ENCODE measurements at places on chromosomes 5 and 9. TPM values are rescaled to one million over a fixed set of nuclear protein-coding genes. Genes with fewer than 3 reads are reported as not detected.

Gene SCGB3A1
- not detected for total RNA-seq

DNA sequence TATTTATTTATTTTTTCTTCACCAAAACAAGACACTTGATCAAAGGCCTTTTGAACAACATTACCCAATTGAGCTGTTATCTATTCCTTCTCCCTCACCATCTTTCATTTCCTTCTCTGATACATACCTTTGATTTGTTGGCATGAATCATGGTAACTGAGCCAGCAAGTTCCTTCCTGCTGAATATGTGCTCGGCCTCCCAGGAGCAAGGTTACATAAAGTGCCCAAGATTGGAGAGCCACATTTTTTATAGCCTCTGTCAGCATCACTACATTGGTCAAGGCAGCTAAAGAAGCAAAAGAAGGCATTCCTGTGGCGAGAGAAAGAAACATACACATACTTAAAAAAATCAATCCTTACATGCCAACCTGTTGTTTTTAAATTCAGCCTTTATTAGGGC is 369.6 kb downstream of the CYLC2 start:
- H3K4me3 ChIP-seq = no peak overlapping the region
- H3K36me3 ChIP-seq = no peaks in the 10 kb centered on the region
- DNase-seq = no peak
- H3K27me3 ChIP-seq = no peaks in the 10 kb centered on the region

DNA sequence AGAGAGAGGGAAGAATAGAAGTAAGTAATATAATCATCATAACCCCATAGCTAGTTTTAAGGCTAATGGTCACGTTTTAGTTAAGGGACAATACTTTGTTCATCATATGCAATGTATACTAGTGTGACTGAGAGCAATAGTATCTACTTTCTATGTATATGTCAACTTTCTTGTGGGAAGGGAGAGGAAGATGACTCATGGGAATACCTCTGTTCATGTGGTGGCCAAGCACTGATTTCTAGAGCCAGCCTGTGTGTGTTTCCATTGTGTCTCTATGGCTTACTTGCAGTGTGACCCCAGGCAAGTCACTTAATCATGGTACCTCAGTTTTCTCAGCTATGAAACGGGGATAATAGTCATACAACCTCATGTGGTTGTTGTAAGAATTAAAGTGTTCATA is 639.6 kb downstream of the CETN3 start:
- H3K27me3 ChIP-seq = no peaks in the 10 kb centered on the region
- no peak overlapping the region for H3K27ac ChIP-seq
- DNase-seq = no peak
- no peaks in the 10 kb centered on the region for H3K4me1 ChIP-seq

DNA sequence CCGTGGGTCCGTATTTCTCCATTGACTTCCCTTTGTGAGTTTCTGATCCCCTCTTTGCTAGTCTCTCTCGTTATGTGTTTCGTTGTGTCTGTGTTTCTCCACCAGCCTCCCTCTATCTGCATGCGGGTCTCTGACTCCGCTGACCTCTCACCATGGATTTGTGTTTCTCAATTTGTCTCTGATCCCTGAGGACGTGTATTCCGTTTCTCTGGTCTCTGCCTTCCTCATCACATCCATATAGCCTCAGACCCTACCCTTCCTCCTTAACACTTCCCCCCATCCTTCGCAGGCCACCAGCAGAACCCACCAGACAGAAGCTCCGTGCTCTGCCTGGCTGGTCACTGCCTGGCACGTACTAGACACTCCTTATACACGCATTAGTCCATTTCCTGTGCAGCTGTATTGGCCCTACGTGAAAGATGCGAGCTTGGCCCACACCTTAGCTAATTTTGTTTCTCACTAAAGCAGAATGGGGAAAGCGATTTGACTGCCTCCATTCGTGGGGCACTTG is 631 bp downstream of the B4GALT7 start:
- H3K4me3 ChIP-seq = peak overlapping the region; percentile 89
- H3K27ac ChIP-seq = peak overlapping the region; percentile 91
- peaks cover 21% of the 10 kb centered on the region for H3K4me1 ChIP-seq
- peaks cover 17% of the 10 kb centered on the region for H3K36me3 ChIP-seq
- no peaks in the 10 kb centered on the region for H3K27me3 ChIP-seq
- DNase-seq = peak; percentile 33

Gene SPINK7
- total RNA-seq = not detected

Gene AIF1L
- total RNA-seq = 0.31 TPM

DNA sequence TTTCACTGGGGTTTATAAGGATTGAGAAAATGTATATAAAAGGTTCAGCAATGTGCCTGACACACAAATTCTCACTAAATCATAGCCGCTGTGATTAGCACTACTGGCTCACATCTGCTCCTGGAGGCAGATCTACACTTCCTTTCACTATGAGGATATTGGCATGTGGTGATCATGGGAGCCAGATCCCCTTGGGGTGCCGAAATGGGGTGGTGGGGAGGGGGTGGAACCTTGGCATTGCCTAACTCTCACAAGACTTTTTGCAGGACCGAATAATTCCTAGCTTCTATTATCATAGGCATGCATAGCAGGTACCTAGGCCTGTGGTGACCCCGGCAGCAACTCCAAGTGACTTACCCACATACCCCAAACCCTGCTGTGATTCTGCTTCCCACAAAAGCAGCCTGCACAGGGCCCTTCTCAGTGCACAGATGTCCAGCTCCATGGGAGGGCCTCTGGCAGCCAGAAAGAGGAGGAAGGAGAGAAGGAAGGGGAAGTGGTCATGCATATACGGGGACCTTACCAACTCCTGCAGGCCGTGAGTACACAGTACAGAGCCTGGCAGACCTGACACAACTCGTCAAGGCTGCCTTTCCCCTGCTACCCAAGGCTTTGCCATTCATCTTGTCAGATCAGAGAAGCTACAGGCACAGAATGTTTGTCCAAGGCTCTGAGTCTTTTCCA is 61.3 kb upstream of the IQGAP2 start:
- H3K4me1 ChIP-seq = peaks cover 25% of the 10 kb centered on the region
- H3K27ac ChIP-seq = peak overlapping the region; percentile 56
- H3K36me3 ChIP-seq = no peaks in the 10 kb centered on the region
- H3K4me3 ChIP-seq = no peak overlapping the region
- no peak for DNase-seq

GRCh38 chr5:124797665-124798087 is 51.2 kb upstream of the ZNF608 start:
- no peaks in the 10 kb centered on the region for H3K27me3 ChIP-seq
- DNase-seq = no peak
- H3K4me3 ChIP-seq = no peak overlapping the region

DNA sequence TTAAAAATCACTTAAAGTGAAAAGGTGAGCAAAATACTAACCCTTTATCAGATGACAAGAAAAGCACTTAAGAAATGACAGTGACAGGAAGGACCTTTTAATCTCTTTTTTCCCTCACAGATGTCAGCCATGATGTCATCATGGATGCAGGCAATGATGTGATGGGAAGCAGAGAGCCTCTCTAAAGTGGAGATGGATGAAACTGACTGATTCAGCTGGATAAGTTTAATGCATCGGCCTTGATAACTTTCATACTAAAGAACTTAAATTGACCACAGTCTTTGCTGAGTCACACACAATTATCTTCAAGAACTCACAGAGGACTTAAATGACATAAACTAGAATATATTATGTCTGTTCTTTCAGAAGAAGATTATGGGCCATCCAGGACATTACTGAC is 153.2 kb upstream of the FGF10 start:
- H3K27me3 ChIP-seq = no peaks in the 10 kb centered on the region
- no peaks in the 10 kb centered on the region for H3K4me1 ChIP-seq
- no peak for DNase-seq
- no peaks in the 10 kb centered on the region for H3K36me3 ChIP-seq
- no peak overlapping the region for H3K4me3 ChIP-seq

Gene FCN2
- total RNA-seq = not detected

- H3K27me3 ChIP-seq = peaks cover 30% of the 10 kb centered on the region
- no peak for DNase-seq
- no peak within 1 kb of the TSS for H3K27ac ChIP-seq
- no peak within 1 kb of the TSS for H3K4me3 ChIP-seq
- H3K36me3 ChIP-seq = no peaks in the 10 kb centered on the region
- no peaks in the 10 kb centered on the region for H3K4me1 ChIP-seq
These were observed at the start of gene PALM2AKAP2 for GRCh38 chr9:109779711-109780452. PALM2AKAP2 (plus strand) TSS chr9:109780198; CDS start chr9:109780489, 291 bp downstream.

- DNase-seq = no peak
- no peak overlapping the region for H3K4me3 ChIP-seq
- peaks cover 2% of the 10 kb centered on the region for H3K4me1 ChIP-seq
- H3K27me3 ChIP-seq = no peaks in the 10 kb centered on the region
These were observed 166.1 kb downstream of the SLC28A3 start for GRCh38 chr9:84174486-84174885.

DNA sequence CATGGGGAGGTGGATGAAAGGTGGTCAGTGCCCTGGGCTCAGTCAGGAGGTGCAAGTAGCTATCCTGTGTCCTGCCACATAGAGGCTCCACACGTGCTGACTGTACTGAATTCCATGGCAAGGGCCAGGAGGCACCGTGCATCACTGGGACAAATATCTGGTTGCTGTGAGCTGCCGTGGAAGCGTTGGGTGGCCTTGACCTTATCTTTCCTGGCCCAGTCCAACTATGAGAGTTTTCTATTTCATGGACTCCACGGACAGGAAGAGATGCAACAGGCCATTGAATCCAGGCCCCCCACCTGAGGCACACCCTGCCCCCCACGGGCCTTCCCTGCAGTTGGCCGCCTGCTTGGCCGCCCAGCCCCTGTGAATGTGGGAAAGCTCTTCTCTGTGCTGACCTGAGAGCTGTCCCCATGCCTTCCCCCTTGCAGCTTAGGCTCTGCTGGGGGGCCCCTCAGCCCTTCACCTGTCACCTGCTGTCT is 1.7 kb downstream of the GRHPR start:
- peaks cover 28% of the 10 kb centered on the region for H3K36me3 ChIP-seq
- DNase-seq = no peak
- H3K4me3 ChIP-seq = peak overlapping the region; percentile 90
- H3K4me1 ChIP-seq = peaks cover 21% of the 10 kb centered on the region
- H3K27me3 ChIP-seq = no peaks in the 10 kb centered on the region

Gene FOXD4L3
- total RNA-seq = 0.13 TPM

Gene EQTN
- not detected for total RNA-seq

Gene PCDHGA7
- not detected for total RNA-seq

DNA sequence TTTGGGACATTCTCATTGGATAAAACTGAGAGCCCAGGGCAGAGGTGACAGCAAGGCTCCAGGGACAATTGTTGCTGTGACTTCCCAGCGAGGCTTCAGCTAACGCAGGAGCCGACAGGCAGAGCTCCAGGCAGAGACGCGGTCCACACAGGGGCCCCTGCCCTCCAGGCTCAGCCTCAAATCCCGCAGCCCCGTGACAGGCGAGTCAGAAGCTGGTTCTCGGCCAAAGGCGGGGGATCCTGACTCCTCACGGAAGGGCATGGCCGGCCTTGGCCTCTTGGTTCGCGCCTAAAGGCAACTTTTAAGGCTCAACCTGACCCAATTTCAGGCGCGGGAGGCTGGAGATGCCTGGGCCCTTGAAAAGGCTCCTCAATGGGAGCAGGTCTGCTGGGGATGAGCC is 21.3 kb downstream of the SLC12A7 start:
- no peaks in the 10 kb centered on the region for H3K27me3 ChIP-seq
- no peak overlapping the region for H3K27ac ChIP-seq
- no peak for DNase-seq
- peaks cover 31% of the 10 kb centered on the region for H3K36me3 ChIP-seq
- peaks cover 2% of the 10 kb centered on the region for H3K4me1 ChIP-seq
- H3K4me3 ChIP-seq = no peak overlapping the region

DNA sequence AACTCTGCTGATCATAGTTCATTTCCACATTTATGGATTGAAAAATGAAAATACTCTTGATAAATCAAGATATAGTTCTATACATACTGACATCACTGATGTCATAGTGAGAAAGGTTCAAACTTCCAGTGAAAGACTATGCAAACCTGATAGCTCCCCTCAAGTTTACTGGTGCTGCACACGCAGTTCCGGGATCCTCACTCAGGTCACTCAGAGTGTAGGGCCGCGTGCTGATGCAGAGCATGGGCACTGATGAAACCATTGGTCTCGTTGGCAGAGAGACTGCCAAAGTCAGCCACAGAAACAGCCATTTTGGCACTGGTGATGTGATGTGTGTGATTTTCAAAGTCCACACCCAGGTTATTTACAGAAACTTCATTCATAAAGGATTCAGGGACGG is 13.5 kb downstream of the SETD9 start:
- no peaks in the 10 kb centered on the region for H3K27me3 ChIP-seq
- H3K36me3 ChIP-seq = peaks cover 46% of the 10 kb centered on the region
- no peak overlapping the region for H3K4me3 ChIP-seq
- no peak overlapping the region for H3K27ac ChIP-seq

Gene ETF1
- 92.7 TPM for total RNA-seq

- no peak overlapping the region for H3K27ac ChIP-seq
- H3K4me3 ChIP-seq = no peak overlapping the region
- H3K36me3 ChIP-seq = no peaks in the 10 kb centered on the region
- DNase-seq = no peak
- H3K4me1 ChIP-seq = no peaks in the 10 kb centered on the region
These were observed 2.5 kb upstream of the ACTL7A start for GRCh38 chr9:108859459-108860114.

- no peak for DNase-seq
- no peaks in the 10 kb centered on the region for H3K27me3 ChIP-seq
- H3K36me3 ChIP-seq = peaks cover 3% of the 10 kb centered on the region
- peaks cover 34% of the 10 kb centered on the region for H3K4me1 ChIP-seq
These were observed 81.9 kb upstream of the FREM1 start for GRCh38 chr9:14992081-14992480.

Gene RNF224
- total RNA-seq = not detected

- H3K27ac ChIP-seq = no peak overlapping the region
- peak overlapping the region; percentile 6 for H3K4me3 ChIP-seq
- H3K27me3 ChIP-seq = peaks cover 3% of the 10 kb centered on the region
- H3K36me3 ChIP-seq = no peaks in the 10 kb centered on the region
These were observed 24.1 kb upstream of the MTAP start for GRCh38 chr9:21778304-21778703.

GRCh38 chr5:13987843-13988464 is 43.5 kb upstream of the DNAH5 start:
- no peaks in the 10 kb centered on the region for H3K36me3 ChIP-seq
- H3K27ac ChIP-seq = no peak overlapping the region
- H3K4me3 ChIP-seq = no peak overlapping the region
- no peaks in the 10 kb centered on the region for H3K27me3 ChIP-seq

- DNase-seq = no peak
- H3K27me3 ChIP-seq = no peaks in the 10 kb centered on the region
- H3K4me1 ChIP-seq = no peaks in the 10 kb centered on the region
- no peak overlapping the region for H3K27ac ChIP-seq
These were observed 117.7 kb downstream of the SNCAIP start for GRCh38 chr5:122429545-122430318.

Gene GHR
- total RNA-seq = not detected

GRCh38 chr5:180049185-180049548 is 22.4 kb downstream of the RNF130 start:
- no peak overlapping the region for H3K27ac ChIP-seq
- H3K4me1 ChIP-seq = no peaks in the 10 kb centered on the region
- H3K4me3 ChIP-seq = no peak overlapping the region
- no peaks in the 10 kb centered on the region for H3K36me3 ChIP-seq
- H3K27me3 ChIP-seq = no peaks in the 10 kb centered on the region

Gene GLE1
- 46.5 TPM for total RNA-seq

- no peak for DNase-seq
- no peak overlapping the region for H3K27ac ChIP-seq
- peaks cover 5% of the 10 kb centered on the region for H3K27me3 ChIP-seq
- no peak overlapping the region for H3K4me3 ChIP-seq
These were observed 216.9 kb downstream of the GLIS3 start for GRCh38 chr9:4082948-4083347.

Gene ZNF483
- 2.3 TPM for total RNA-seq

- no peak for DNase-seq
- H3K36me3 ChIP-seq = peaks cover 32% of the 10 kb centered on the region
- no peak overlapping the region for H3K4me3 ChIP-seq
These were observed 34.1 kb downstream of the STARD4 start for GRCh38 chr5:111478266-111478665.
